ENCODE measurements at places on chromosomes 12 and 14.

DNA sequence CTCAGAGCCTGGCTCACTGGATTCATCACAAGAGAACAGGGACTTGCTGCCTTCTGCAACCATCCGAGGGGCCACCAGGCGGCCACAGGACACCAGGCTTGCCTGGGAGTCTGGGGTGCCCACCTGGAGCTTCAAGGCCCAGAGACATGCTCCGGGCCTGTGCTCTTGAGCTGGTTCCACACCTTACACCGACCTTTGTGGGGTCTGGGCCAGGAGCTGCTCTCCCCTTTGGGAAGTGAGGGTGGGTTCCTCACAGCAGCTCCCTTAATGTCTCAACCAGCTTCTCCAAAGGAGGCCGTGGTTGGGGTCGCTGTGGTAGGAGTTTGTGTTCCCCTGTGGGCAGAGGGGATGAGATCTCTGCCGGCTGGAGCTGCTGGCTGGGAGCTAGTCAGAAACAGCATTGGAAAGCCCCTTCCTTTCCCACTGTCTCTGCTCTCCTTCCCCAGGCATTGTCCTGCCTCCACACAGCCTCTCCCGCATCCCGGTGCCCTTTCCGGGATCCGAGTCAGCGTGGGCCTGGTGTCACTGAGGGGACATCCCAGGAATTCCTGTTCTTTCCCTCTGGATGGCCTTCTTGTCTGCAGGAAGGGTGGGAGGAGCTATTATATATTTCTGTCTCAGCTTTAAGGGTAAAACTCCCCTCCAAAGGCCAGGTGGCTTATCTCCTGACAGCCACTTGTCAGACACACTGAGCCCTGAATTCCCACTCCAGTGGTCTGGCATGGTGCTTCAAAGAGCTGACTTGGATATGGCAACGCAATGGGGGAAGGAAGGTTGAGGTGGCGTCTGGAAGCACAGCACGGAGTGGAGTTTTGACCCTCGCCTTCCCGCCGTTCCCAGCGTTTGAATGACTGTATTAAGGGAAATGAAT lies 5.1 kb upstream of the PAPLN start:
- DNase-seq: peak; percentile 81

DNA sequence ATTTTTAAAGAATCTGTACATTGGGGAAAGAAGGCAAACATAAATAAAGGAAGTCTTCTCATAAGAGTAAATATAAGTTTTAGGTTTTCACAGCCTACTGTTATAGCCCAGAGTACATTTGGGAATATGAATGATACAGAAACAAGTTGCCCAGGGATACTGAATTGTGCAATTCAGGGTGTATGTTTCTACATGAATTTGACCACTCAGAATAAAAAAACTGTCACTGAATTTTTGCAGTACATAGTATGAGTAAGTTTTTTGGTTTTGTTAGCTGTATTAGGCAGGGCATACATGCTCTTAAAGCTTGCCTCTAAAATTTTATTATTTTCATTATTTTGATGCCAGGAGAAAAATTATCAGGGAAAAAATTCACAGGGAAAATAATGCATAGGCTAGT lies 6.6 kb upstream of the PCNX4 start:
- DNase-seq: no peak

DNA sequence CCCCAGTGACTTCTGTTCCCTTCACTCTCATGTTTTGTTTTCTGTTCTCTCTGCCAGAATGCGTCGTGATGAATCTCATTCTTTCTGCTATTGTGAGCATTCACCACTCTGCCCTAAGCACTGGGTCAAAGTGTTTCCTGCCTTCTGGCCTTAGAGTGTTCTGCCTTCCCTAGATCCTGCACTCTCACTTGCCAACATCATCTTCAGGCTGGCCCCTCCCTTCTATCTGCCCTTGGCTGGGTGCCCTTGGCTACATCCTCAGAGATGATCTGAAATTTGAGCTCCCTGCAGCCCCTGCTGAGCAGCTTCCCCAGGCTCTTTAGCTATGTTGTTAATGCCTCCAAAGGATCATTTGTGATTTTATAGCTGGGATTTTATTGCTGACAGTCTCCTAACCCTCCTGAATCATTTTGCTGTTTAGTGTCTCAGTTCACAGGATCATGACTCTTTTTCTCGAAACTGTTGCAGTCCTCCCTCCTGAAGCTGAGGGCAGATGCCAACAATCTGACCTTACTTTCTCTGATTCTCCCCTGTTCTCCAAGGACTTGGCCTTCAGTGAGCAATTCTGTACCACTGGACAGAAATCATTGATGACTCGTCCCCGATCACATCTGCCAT lies 4.5 kb downstream of the DHRS2 start:
- no peak for DNase-seq

- DNase-seq: no peak
Observed at GRCh38 chr14:105347587-105347968, 33.0 kb downstream of the PACS2 start.

DNA sequence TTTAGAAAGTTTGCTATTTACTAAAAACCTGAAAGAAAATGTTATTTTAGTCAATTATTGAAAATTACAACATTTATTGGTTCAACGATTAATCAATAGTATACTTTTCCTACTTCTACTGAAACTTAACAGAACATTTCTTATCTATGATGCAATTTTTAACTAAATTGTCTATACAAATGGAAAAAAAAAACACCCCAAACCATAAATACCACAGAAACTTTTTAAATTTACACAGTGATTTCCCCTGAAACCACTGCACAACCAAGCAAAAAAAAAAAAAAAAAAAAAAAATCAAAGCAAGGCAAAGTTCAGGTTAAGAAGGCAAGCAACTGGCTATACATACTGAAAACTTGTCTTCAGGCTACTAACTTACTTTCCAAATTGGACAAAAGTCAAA lies 71.9 kb upstream of the POC1B start:
- no peak for DNase-seq

DNA sequence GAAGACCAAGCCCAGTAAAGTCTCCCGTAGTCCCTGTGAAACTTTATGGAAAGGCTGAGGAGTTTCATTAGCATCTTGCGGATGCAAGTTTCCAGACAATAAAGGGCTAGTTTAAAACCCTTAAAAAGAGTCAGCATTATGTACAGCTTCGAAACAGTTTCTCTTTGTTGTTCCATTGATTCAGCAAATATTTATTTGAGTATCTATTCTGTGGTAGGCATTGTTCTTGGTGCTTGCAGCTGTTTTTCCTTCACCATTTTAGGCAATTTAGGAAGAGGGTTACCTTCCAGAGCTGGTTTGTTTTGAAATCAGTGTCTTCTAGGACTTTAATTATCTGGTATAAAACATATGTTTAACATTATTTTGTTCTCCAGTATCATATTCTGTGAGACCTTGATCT lies 1.5 kb downstream of the SLIRP start:
- DNase-seq: no peak

GRCh38 chr12:30448038-30448437 lies 247.6 kb downstream of the IPO8 start:
- DNase-seq: no peak

GRCh38 chr14:103315351-103315911 lies 18.6 kb upstream of the EIF5 start:
- DNase-seq: no peak

DNA sequence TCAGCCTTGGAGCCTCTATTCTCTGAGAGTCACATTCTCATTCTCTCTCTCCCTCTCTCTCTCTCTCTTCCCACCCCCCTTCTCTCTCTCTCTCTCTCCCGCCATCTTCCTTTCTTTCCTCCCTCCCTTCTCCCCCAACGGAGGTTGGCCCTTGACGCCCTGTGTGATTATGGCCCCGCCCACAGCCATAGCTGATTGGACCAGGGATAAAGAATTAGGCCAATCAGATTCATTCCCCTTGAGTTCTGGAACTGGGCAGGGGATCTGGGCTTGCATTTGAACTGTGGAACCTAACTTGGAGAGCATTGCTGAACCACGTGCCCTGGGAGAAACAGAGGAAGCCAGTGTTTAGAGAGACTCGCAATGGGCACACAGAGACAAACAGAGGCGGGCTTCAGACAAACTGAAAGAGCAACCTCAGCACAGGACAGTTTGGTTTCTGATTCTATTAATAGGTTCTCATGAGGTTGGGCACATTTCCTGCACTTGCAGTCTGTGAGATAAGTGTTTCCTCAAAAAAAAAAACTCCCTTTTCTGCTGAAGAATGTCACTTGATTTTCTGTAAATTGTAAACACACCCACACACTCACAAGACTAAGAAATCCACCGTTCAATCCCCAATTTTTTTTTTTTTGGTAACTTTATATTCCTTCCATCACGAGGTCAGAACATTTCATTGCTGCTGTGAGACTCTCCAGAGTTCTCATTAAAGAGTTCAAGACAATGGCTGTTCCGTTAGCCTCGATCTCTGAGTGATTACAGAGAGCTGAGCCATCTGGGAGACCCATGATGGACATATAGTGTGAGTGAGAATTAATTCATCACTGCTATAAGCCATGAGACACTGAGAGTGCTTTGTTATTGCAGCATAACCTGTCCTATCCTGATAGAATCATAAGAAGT lies 3.5 kb upstream of the P2RX7 start:
- DNase-seq: no peak

DNA sequence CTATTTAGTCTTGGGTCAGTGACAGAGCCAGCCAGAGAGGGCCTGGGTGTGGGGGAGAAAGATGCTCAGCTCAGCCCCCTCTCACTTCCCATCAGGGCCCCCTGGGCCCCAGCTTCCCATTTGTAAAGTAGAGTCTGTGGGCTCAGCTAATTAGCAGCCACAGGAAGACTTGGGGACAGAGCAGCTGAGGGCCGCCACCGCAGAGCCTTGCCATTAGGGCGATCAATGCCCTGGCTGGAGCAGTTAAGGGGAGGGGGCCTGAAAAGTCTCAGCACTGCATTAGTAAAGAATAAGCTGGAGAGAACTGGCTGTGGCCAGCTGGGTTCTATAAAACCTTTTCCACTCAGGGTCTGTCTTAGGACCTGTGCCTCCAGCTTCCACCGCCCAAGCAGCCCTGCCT lies 2.7 kb downstream of the PLEKHD1 start:
- DNase-seq: no peak

DNA sequence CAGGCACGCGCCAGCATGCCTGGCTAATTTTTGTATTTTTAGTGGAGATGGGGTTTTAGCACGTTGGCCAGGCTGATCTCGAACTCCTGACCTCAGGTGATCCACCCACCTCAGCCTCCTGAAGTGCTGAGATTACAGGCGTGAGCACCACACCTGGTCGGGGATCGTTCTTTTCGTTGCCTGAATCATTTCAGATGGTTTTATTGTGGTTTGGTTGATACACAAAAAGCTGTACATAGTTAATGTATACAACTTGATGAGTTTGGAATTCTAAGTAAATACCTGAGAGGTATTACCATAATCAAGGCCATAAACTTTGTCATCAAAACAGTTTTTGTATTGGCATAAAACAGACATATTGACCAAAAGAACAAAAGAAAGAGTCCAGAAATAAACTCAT lies 63.3 kb downstream of the RIC8B start:
- no peak for DNase-seq

DNA sequence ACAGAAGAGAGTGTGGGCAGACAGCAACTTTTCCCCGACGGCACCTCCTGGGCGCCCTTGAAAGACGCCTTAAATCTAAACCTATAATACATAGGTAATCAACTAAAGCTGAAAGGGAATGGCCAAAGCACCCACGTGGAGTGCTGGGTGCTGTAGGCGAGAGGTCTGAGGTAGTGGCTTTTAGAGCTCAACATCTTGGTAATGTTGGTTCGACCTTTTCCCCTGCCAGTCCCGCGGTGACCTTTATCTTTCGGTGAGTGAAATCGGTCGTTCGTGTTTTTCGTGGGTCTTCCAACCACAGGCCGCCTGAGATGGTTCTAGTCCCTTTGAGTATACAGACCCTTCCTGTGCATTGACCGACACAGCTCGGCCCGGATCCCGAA lies 9.1 kb downstream of the OR6S1 start:
- DNase-seq: no peak

- no peak for DNase-seq
Observed at GRCh38 chr14:74574090-74574433, 38.0 kb downstream of the LTBP2 start.

DNA sequence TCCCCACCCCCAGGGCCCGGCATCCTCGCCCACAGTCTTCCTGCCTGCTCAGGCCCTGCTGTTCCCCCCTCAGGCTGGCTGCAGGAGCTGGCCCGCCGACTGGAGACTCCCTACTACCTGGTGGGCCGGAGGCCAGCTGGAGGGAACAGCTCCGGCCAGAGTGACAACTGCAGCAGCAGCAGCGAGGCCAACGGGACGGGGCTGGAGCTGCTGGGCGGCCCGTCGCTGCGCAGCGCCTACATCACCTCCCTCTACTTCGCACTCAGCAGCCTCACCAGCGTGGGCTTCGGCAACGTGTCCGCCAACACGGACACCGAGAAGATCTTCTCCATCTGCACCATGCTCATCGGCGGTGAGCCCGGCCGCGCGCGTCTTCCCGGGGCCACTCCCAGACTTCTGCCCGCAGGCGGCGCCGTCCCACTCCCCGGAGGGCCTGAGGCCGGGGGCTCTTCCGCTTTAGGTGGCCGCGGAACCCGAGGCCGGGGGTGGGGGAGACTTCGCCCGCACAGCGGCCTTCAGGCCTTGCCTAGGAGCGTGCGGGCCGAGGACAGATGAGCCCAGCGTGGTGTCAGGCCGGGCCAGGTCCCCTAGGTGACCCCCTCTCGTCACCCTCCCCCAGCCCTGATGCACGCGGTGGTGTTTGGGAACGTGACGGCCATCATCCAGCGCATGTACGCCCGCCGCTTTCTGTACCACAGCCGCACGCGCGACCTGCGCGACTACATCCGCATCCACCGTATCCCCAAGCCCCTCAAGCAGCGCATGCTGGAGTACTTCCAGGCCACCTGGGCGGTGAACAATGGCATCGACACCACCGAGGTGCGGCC lies 10.2 kb downstream of the KCNH3 start:
- no peak for DNase-seq

DNA sequence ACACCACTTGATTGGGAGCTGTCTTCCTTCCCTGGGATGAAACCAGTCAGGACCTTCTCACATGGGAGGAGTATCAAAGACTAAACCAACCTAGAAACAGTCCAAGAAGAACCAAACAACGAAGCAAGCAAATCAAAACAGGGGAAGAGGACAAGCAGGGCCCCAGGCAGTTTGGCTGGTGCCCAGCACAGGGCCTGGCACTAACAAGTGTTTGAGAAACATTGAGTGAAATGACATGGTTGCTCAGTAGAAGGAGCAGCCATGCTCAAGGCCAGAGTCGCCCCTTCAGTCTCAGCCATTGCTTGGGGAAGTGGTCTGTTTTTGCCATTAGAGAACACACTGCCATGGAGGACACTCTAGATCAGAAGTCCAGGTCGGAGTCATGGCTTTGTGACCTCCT lies 323.1 kb downstream of the CACNA1C start:
- DNase-seq: no peak

- no peak for DNase-seq
Observed at GRCh38 chr12:46109343-46110222, 119.2 kb upstream of the SCAF11 start.

DNA sequence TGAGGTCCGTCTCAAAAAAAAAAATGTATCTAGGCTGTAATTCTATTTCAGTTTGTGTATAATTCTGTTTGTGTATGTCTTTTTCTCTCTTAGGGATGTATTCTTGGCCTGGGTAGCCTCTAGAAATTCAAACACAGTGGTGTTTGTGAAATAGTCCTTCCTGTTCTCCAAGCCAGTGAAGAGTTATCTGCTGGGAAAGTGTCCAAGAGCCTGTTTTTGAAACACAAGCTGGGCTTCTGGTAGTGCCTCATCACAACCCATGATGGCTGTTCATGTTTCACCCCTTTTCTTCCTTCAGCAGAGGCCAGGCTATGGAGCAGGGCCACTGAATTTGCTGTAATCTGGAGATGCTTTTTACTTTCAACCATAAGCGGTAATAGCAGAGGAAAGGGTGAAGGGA lies 14.7 kb downstream of the METTL3 start:
- DNase-seq: no peak
